ENCODE measurements at places on chromosomes 7 and 10.

- peak; percentile 20 for DNase-seq
Observed at GRCh38 chr10:31129880-31130405, 98.3 kb upstream of the ZNF438 start.

GRCh38 chr10:80506189-80506575 lies 31.5 kb upstream of the SH2D4B start:
- DNase-seq, result no peak

GRCh38 chr10:108567899-108568752 lies 1355.2 kb downstream of the XPNPEP1 start:
- DNase-seq, result no peak

GRCh38 chr10:4186849-4187540 lies 402.0 kb upstream of the KLF6 start:
- DNase-seq, result no peak

- DNase-seq, result no peak
Observed at GRCh38 chr7:94561841-94562514, 52.4 kb downstream of the CASD1 start.

DNA sequence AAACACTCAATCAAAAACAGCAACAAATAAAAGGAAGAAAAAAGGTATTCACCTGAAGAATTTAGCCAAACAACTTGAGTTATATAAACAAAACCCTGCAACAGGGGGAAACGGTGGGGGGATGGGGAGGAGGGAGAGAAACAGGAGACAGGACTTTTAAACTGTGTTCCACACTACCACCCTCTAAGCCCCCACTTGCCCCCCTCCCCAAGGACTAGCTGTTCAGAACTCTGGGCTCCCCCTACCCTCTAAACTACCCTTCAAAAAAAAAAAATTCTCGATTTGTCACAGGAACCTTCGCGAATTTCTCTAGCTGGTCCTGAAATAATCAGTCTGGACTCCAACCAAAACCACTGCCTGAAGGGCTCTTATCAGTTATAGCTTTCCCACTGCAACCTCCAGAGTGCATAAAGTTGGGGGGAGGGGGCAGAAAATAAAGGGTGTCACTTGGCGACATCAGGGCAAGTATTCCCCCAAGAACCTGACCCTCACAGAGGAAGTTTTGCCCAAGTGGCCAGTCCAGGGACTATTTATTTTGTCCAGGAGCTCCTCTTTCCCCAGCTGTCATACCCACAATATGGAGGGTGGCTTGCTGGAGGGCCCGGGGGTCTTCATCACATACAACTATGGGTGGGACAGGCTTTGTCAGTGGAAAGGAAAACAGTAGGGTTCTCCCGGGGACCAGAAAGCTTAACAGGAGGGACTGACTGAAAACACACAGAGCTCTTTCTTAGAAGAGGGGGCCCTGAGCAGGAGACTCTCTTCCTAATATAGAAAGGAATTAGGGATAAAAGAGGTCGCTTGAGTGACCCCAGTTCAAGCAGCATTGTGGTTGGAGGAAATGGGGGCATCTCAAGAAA lies 1.3 kb downstream of the UBE2H start:
- peak; percentile 42 for DNase-seq

- no peak for DNase-seq
Observed at GRCh38 chr7:127392182-127392565, 334 bp downstream of the ZNF800 start.

GRCh38 chr7:151792636-151793035 lies 84.3 kb downstream of the PRKAG2 start:
- DNase-seq, result no peak

GRCh38 chr7:124429923-124430322 lies 335.7 kb downstream of the GPR37 start:
- no peak for DNase-seq

DNA sequence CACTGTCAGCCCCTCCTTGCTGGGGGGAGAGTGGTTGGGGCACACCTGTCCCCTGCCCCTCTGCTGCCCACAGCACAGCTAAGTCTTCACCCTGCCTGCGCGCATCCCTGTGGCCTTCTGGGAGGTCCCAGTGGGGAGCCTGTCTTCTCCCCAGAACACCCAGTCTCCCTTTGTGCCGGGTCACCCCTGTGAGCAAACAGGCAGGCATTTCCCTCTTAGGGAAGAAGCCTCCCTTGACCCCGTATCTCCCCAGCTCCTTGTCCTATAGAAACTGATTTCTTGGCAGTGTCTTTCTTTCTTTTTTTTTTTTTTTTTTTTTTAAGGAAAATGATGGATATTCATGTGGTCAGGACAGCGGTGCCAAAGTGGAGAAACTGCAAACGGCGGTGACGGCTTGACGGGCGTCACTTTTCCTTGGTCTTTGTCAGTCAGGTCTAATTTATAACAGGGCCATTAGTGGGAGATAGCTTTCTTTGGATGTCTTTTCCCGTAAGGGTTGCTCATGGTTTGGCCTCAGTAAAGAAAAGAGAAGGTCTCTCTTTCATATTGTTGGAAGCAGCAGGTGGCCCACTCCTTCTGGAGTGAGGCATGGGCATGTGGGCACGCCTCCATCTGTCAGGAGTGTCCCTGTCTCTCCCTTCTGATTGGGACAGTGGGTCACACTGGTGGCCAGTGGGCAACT lies 115.3 kb downstream of the NKX6-2 start:
- DNase-seq, result no peak

GRCh38 chr10:129825826-129826225 lies 138.2 kb downstream of the EBF3 start:
- DNase-seq, result no peak

DNA sequence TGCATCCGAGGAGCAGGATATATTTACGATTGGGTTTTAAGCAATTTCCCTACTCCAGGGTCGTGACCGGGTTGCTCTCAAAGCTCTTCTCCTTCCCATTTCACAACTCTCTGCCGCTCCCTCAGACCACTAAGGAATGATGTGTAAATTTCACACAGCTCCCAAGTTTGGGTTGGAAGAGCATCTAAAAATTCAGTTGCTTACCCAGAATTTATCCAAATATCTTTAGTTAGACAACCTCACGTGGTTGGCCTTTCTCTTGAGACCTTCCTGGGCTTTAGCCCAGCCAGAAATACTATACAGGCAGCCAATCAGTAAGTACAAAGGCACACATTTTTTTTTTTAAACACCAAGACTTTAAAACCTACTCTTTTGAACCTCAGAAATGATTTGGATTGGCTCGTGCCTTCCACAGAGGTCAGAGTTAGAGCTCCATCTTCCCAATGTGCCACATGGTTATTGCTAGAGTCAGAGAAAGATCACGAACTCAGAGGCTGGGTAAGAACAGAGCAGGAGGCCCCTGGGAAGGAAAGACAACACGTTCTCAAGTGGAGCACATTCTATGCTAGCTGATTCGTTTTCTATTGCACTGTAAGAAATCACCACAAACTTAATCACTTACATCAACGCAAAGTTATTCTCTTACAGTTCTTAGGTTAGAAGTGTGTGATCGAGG lies 335.4 kb upstream of the MGMT start:
- DNase-seq, result no peak

DNA sequence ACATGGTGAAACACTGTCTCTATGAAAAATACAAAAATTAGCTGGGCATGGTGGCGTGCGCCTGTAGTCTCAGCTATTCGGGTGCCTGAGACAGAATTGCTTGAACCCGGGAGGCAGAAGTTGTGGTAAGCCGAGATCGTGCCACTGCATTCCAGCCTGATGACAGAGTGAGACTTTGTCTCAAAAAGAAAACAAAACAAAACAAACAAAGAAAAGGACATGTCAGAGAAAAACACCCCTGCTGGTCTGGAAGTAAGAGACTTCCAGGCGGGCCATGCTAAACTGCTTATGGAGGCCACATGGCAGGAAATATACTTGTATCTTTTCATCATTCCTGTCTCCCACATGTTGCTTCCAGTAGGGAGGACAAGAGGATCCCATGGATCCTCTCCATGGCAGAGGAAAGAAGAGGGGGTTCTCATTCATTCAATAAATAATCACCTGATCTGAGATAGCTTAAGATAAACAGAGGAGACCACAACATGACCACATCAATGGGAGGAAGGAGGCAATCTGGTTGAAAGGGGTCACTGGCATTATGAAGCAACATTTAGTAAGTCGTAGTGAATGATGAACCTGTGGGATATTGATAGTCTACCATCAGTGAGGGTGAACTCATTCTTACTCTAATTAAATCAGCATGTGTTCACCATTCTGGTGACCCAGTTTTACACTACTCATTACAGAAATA lies 60.5 kb upstream of the ZNF138 start:
- DNase-seq, result no peak

GRCh38 chr7:5625938-5626337 lies 155.5 kb downstream of the RNF216 start:
- DNase-seq, result peak; percentile 40

- no peak for DNase-seq
Observed at GRCh38 chr10:64733980-64734379, 1212.8 kb downstream of the REEP3 start.

DNA sequence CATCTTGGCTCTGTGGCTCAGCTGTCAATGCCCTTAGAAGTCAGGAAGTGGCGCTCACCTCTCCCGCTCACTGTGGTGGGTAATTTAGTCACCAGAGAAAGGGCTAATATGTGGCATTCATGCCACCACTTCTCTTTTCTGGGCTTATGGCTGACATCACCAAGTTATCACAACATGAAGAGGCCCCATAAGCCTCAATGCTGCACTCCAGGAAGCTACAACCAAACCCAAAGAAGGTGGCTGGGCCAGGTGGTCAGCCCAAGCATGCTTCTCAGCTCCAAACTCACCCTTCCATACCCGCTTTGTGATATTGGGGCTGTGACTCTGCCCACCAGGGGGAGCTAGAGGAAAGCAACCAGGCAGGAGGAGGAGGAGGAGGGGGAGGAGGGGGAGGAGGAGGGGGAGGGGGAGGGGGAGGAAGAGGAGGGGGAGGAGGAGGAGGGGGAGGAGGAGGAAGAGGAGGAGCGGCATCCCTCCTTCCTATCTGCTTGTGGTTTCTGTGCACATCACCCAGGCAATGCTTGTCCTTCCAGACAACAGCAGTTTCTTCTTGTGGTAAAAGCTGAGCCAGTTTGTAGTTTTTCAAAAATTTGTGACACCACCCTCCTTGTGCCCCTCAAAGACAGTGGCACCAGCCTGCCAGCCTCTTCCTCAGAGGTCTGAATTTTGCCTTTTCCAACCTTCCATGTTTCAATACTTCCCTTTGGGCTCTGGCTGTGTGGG lies 42.1 kb downstream of the CYP26A1 start:
- peak; percentile 82 for DNase-seq

GRCh38 chr10:58712982-58713381 lies 200.3 kb downstream of the BICC1 start:
- DNase-seq, result no peak

GRCh38 chr7:130632111-130632510 lies 36.4 kb downstream of the COPG2 start:
- DNase-seq, result no peak

- no peak for DNase-seq
Observed at GRCh38 chr7:20862554-20862953, 75.9 kb upstream of the SP8 start.

DNA sequence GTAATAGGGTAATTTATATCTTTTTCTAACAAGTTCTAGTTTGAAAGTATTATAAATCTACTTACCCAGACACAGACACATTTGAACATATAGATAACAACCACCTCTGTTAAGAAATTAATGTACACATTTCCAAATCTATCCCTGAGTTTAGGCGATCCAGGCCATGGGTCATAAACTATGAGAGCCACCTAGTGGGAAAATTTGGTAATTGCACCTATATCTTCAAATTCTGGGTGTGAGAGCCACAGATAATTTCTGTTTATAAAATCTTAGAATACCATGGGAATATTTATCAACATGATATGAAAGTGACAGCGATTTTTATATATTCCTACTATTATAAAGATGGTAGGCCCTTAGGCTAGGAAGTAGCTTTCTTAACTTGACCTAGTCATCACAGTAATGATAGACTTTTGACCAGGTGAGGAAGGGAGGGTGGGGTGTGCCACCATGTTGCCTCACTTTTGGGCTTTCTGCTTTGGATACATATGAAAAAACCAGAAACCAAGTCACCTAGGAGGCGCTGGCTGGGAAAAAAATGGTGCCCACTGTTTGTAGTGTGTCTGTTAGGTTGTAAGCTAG lies 8.0 kb upstream of the EPHA1 start:
- no peak for DNase-seq

- DNase-seq, result peak; percentile 68
Observed at GRCh38 chr7:128389618-128390329, 20.0 kb downstream of the IMPDH1 start.

- DNase-seq, result no peak
Observed at GRCh38 chr10:101576211-101576863, 11.7 kb downstream of the POLL start.

GRCh38 chr7:127845522-127846214 lies 185.6 kb downstream of the LRRC4 start:
- DNase-seq, result no peak

GRCh38 chr7:40851001-40851400 lies 716.2 kb downstream of the SUGCT start:
- DNase-seq, result no peak

DNA sequence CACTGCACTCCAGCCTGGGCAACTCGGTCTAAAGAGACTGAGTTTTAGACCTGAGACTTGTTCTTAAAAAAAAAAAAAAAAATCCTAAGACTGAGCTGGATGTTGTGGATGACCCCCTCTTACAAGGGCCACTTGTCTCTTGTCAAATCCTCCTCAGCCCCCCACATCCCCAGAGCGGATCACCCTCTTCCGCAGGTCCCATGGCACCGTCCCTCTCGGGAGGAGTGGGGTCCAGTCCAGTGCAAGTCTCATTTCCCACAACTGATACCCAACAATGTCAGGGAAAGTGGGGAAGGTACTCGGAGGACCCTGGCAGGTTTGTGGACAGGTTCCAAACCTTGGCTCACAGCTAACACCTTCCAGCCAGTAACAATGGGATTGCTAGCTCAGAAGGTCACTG lies 100.3 kb downstream of the ELFN1 start:
- no peak for DNase-seq

GRCh38 chr7:2654059-2654458 lies 22.3 kb downstream of the TTYH3 start:
- DNase-seq, result no peak

DNA sequence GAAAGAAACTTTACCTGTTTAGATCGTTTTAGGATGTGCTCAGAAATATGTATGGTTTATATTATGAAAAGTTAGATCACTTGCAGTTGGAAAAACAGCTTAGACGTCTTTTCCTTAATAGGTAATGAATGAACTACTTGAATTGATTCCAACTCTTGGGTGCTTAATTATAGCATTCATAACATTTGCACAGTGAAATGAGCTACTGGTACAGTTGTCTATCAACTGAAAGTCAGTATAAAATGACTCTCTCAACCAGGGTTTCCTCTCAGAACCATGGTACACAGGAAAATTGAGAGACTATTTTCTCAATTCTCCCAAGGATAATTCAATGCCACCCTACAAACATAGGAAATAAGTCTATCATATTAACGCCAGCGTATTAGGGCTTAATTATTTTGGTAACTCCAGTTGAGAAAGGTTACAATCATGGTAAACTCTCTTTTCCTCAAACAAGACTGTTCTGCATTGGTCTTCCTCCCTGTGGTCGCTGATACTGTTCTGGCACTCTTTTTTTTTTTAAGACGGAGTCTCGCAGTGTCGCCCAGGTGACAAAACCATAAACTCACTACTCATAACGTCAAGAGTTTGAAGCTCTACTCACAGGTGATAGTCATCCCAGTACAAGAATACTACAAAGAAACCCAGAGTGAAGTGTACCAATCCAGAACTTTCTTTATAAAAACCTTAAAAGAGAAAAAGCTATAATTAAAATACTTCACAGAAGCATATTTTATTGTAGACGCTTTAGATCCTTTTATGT lies 2.0 kb downstream of the ANLN start:
- DNase-seq, result no peak
